HT1080 (cell line): ENCODE measurements at places on chromosomes 7 and 10. TPM values are rescaled to one million over a fixed set of nuclear protein-coding genes. Genes with fewer than 3 reads are reported as not detected.
A peak's percentile ranks its signal among the peaks of the same experiment; 100 is the strongest.

TMEM130 gene
- not detected in 2 replicates for total RNA-seq

- DNase-seq: peak; percentile 17
These were observed 58.0 kb upstream of the STRIP2 start for GRCh38 chr7:129376076-129376777.

ACSL5 gene
- total RNA-seq: 0.17 and 0.63 TPM in 2 replicates

TMEM248 gene
- total RNA-seq: 101 and 108 TPM in 2 replicates

- DNase-seq: peak; percentile 62
These were observed 132.6 kb downstream of the GNAT3 start for GRCh38 chr7:80379034-80379982.

CHN2 gene
- not detected in 2 replicates for total RNA-seq

- DNase-seq: no peak
These were observed 12.7 kb downstream of the LDB3 start for GRCh38 chr10:86681047-86681446.

GRCh38 chr7:96314402-96315124 lies 7.3 kb downstream of the SLC25A13 start:
- DNase-seq: peak; percentile 31

ATRNL1 gene
- 0.47 and 1.2 TPM in 2 replicates for total RNA-seq

DNA sequence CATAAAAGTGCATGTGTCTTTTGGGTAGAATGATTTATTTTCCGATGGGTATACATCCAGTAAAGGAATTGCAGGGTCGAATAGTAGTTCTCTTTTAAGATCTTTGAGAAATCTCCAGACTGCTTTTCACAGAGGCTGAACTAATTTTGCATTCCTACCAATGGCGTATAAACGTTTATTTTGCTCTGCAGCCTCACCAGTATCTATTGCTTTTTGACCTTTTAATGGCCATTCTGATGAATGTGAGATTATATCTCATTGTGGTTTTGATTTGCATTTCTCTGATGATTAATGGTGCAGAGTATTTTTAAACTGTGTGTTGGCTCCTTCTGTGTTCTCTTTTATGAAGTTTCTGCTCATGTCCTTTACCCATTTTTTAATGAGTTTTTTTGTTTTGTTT lies 1020.1 kb downstream of the NXPH1 start:
- DNase-seq: no peak

C10orf105 gene
- not detected in 2 replicates for total RNA-seq

- DNase-seq: no peak
These were observed 86.5 kb downstream of the OTUD1 start for GRCh38 chr10:23525406-23525805.

- DNase-seq: no peak
These were observed 183.5 kb upstream of the HABP2 start for GRCh38 chr10:113369365-113369694.

GRCh38 chr7:139572071-139572470 lies 48.6 kb downstream of the CLEC2L start:
- no peak for DNase-seq

GFRA1 gene
- not detected in 2 replicates for total RNA-seq

RNF32 gene
- 1.2 and 1.7 TPM in 2 replicates for total RNA-seq

- peak; percentile 25 for DNase-seq
These were observed 45.0 kb upstream of the MGAM2 start for GRCh38 chr7:142066536-142066935.

- no peak for DNase-seq
These were observed 69.3 kb downstream of the ST8SIA6 start for GRCh38 chr10:17385066-17385465.

PTPRN2 gene
- total RNA-seq: 0.31 TPM in 1 of 2 replicates, not detected in the other

- DNase-seq: no peak
These were observed 104.2 kb downstream of the COL26A1 start for GRCh38 chr7:101466871-101467270.

DNA sequence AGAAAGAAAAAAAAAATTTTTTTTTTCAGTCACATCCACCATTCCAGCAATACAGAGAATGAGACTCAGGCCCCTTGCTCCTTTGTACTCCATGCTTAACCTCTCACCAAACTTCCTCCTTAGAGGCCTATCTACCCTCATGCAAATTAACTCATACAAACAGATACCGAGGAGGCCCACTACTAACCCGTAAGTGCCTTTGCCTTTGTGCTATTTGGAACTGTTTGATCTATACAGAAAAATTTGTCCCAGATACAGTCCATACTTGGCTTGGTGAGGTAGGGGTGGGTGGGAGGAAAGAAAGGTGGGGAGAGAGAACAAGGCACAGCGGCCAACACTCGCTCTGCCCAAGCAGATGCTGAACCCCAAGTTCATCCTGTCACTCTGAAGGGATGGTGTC lies 87.8 kb upstream of the DUSP5 start:
- DNase-seq: no peak

HMX2 gene
- total RNA-seq: 0.06 TPM in 1 of 2 replicates, not detected in the other

CLCN1 gene
- not detected in 2 replicates for total RNA-seq

- DNase-seq: peak; percentile 65
These were observed 5.0 kb upstream of the GBX1 start for GRCh38 chr7:151172273-151173141.

DNA sequence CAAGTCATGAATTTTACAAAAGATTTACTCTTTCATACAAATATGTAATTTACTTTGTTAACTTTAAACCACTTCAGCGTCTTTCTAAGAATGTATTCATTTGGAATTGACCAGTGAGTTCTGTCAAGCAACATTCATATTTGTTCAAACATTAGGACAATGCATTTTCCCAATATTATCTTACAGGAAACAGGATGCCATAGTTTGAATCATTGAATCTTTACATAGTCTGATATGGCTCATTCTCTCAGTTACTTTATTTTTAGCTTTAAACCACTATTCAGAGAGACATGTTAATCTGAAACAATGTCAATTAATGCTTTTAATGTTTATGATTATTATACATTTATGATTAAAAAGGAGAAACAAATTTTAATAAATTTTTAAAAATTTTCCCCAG lies 21.1 kb upstream of the MEOX2 start:
- no peak for DNase-seq
